ENCODE measurements at places on chromosomes 3 and 15.

GRCh38 chr3:37477275-37477674, 302.9 kb upstream of the LRRFIP2 start:
- DNase-seq: no peak

DNA sequence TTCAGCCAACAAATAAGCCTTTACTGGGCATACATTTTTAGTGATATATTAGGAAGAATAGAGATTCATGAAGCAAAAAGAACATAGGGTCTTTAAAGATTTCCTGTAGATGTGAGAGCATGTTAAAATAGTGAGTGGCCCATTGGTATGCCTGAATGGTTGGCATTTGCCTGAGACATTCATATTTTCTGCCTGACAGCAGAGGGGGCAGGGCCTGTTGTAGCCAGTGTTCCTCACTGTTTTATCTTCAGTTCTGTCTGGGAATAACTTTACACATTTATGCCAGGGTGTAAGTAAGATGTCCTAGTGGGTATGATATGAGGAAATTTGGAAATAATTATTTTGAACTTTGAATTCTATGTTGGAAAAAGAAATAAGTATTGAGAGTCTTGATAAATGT, 704.7 kb upstream of the ARPP21 start:
- no peak for DNase-seq

DNA sequence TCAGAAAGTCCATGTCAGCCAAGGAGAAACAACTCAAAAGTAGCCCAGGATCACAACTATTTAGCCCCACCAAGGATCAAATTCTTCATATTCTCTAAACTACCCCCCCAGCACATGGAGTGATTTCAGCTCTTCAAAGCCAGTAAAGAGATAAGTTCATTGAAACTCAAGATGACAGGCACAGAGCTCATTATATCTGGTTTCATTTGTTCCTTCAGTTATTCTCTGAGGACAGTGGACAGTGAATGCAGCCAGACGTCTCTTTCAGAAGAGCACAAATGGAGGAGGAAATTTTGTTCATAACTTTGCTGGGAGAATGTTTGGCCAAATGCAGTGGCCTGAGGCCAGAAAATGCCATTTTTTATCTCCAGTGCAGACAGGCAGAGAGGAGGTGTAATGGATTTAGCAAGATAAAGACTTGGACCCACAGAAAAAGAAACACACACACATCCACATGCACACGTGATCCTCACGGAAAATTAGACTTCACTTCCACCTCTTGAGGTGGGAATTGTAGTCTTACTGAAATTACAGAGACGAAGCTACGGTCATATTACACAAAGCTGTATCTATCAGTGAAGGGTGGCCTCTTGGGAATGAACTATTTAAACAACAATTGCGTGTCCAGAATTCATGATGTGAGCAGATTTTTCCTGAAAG, 64.6 kb downstream of the HES1 start:
- no peak for DNase-seq

DNA sequence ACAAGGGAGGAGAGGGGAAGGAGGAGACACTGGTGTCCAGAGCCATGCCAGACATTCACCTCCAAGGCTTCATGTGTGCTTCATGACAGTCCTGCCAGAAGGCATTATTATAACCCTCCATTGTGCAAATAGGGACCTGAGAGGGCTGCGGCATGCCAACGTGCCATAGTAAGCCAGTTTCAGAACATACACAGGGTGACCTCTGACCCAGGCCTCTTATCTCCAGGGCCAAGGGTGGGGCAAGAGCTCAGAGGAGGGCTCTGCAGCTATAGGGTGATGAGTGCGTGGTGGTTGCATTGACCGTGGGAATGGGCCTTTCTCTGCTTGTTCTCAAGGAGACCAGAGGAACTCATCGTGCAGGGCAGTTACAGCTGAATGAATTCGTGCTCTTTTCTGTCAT, 9.7 kb upstream of the ACSBG1 start:
- DNase-seq: no peak

- DNase-seq: no peak
Observed at GRCh38 chr15:94586099-94586498, 354.7 kb downstream of the MCTP2 start.

DNA sequence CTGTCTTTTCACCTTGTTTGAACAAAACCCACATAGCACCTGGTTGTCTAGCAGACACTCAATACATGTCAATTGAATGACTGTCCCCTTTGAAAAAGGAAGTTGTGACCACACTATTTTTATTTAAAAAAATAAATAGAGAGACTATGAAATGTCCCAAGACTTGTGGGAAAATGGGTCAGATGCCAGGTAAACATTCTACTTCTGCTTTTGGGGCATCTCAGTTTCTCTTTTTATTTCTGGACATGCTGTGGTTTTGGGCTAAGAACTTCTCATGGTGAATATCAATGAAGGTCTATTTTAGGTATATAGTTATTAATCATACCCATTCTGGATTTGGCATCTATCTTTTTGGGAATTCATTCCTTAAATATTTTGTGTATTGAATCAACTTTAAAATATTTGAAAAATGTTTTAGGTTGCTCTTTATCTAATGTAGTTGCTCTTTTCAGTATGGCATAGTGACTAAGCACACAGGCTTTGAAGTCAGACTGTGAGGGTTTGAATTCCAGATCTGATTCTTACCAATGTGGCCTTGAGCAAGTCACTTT, 4.4 kb downstream of the TMEM45A start:
- DNase-seq: no peak

DNA sequence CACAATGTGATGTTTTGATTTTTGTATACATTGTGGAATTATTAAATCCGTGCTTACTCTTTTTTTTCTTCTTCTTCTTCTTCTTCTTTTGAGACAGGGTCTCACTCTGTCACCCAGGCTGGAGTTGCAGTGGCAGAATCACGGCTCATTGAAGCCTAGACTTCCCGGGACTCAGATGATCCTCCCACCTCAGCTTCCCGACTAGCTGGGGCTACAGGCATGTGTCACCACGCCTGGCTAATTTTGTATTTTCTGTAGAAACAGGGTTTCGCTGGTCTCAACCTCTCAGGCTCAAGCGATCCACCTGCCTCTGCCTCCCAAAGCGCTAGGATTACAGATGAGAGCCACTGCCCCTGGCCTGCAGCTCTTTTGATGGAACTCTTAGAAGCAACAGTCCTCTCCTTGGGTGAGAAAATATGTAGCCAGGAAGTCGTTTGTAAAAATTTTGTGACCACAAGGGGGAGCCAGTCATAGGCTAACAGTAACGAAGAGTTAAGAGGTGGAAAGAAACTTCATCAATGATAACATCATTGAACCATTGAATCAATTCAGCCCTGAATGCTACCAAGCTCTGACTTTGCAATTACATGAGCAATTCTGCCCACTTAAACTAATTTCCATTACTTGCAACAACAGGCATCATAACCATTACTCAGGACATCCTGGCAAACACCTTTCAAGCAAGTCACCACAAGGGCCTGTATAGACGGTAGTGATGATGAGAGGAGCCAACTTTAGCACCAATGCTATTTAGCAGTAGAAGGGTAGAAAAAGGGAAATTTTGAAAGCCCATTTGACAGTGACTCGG, 16.7 kb upstream of the CMTM7 start:
- peak; percentile 15 for DNase-seq

- DNase-seq: no peak
Observed at GRCh38 chr3:10757821-10758130, 58.3 kb upstream of the SLC6A11 start.

Data from T-helper 17 cell (primary cell).